ENCODE measurements at places on chromosomes 13 and 19. TPM values are rescaled to one million over a fixed set of nuclear protein-coding genes. Genes with fewer than 3 reads are reported as not detected.

The CDC34 gene
- 119 TPM for total RNA-seq

The SLAIN1 gene
- total RNA-seq: 4.5 TPM

The METTL21C gene
- not detected for total RNA-seq

GRCh38 chr19:55451163-55451964, 8.3 kb upstream of the SHISA7 start:
- H3K27me3 ChIP-seq: peaks cover 25% of the 10 kb centered on the region
- H3K27ac ChIP-seq: no peak overlapping the region
- H3K4me3 ChIP-seq: peak overlapping the region; percentile 23
- peaks cover 14% of the 10 kb centered on the region for H3K4me1 ChIP-seq
- DNase-seq: no peak
- H3K36me3 ChIP-seq: peaks cover 6% of the 10 kb centered on the region

DNA sequence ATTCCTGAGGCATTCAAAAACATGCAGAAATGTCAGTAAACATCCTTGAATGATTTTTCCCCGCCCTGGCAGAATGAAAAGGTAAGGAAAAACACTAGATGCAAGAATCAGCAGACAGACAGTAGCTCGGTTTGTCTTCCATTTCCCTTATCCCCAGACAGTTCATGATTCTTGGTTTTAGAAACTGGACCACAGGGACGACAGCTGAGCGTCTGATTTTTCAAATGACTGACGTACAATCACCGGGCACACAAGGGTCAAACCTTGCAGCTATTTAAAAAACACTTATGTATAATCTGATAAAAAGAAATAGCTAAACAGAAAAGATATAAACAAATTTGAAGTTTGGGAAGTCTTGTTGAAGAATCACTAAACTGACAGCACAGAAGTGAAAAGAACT, 47.1 kb downstream of the DCLK1 start:
- H3K4me1 ChIP-seq: no peaks in the 10 kb centered on the region
- H3K27me3 ChIP-seq: no peaks in the 10 kb centered on the region
- H3K27ac ChIP-seq: no peak overlapping the region
- no peaks in the 10 kb centered on the region for H3K36me3 ChIP-seq

GRCh38 chr19:46907880-46908279, 47.1 kb downstream of the ARHGAP35 start:
- DNase-seq: no peak
- no peak overlapping the region for H3K27ac ChIP-seq
- H3K4me3 ChIP-seq: no peak overlapping the region

DNA sequence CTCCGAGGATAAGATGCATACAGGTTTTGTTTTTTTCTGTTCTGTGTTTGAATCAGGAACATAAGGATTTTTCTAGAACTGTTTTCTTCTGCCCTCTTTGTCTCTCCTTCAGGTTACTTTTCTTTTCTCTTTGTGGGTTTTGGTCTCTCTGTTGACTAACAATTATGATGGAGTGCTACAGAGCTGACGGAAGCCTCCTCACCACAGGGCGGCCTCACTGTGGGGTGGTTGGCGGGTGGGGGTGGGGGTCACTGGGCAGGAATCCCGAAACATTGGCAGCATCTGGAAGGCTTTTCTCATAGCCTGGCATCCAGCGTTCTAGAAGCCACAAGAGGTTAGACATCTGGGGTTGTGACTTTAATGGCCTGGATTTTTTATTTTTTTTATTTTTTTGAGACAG, 12.0 kb upstream of the MATK start:
- no peaks in the 10 kb centered on the region for H3K4me1 ChIP-seq
- H3K4me3 ChIP-seq: no peak overlapping the region
- peaks cover 18% of the 10 kb centered on the region for H3K27me3 ChIP-seq
- no peaks in the 10 kb centered on the region for H3K36me3 ChIP-seq
- DNase-seq: no peak
- no peak overlapping the region for H3K27ac ChIP-seq

DNA sequence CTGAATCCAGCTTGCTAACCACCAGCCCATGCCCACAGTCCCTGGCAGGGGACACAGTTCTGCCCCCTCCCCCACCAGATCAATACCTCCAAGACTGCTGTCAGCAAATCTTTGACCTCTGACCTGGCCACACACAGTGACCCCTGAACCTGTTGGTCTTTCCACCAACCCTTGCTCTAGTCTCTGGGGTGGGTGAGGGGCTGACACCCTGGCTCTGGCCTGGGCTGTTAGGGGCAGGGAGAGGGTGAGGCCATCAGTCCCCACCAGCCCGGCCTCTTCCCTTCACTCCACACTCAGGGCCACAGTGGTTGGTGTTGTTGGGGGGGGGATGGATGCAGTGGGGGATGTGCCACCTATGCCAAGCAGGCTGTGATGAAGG, 21.8 kb upstream of the SLC7A10 start:
- no peaks in the 10 kb centered on the region for H3K36me3 ChIP-seq
- H3K4me1 ChIP-seq: peaks cover 55% of the 10 kb centered on the region
- no peaks in the 10 kb centered on the region for H3K27me3 ChIP-seq
- H3K4me3 ChIP-seq: peak overlapping the region; percentile 69

- H3K4me1 ChIP-seq: no peaks in the 10 kb centered on the region
- DNase-seq: no peak
- H3K4me3 ChIP-seq: no peak overlapping the region
- H3K27me3 ChIP-seq: no peaks in the 10 kb centered on the region
Observed at GRCh38 chr13:90995614-90996013, 351.9 kb upstream of the MIR17HG start.

DNA sequence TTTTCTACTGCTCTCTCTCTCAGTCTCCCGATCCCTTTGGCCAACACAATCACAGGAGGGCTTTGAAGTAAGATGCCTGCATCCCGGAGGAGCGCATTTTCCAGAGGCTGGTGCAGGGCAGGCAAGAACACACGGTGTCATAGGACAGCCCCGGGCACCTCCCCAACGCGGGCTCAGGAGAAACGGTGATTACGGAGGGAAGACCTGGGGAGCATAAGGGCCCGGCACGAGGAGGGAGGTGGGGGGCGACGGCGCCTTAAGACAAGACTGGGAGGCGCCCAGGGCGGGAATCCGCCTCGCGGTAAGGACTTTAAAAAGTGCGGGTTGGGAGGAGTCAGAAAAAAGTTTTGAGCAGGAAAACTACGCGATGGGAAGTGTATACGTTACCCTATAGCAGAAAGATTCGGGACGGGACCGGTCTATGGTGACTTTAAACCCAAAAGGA, 18.7 kb upstream of the ZNF888 start:
- peaks cover 50% of the 10 kb centered on the region for H3K4me1 ChIP-seq
- H3K36me3 ChIP-seq: no peaks in the 10 kb centered on the region
- H3K27ac ChIP-seq: peak overlapping the region; percentile 81
- DNase-seq: no peak
- peak overlapping the region; percentile 89 for H3K4me3 ChIP-seq
- no peaks in the 10 kb centered on the region for H3K27me3 ChIP-seq

DNA sequence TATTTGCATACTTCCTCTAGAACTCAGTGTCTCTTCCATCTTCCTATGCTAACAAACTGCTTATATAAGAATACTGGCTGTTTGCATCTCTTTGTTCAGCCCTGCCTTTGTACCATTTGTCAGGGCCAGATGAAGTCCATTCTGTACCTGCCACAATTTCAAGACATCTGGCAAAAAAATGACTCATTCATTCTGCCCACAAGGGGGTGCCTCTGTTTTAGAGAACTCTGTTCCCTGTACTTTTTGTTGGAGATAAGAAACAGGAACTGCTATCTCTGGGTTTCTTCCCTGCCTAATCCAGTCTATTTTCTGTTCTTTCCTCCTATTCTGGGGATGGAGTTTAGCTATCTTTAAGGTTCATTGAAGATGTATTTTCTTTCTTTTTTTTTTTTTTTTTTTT, 23.0 kb downstream of the ZNF568 start:
- no peak overlapping the region for H3K27ac ChIP-seq
- no peaks in the 10 kb centered on the region for H3K27me3 ChIP-seq
- H3K4me3 ChIP-seq: no peak overlapping the region

DNA sequence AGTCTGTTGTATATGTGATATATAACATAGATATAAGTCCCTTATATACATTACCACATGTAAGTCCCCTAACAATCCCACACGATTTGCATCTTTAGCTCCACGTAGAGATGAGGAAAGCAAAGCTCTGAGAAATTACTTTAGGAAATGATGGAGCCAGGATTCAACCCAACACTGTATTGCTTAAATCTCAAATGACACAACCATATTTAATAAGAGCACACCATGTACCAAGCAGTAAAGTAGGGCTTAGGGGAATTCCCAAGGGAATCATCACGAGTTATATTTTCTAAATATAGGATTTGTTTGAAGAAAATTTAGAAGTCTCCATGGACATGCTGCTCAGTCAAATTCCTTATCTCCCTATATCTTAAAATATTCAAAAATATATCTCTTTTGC, 61.3 kb upstream of the POMP start:
- no peak overlapping the region for H3K4me3 ChIP-seq
- H3K36me3 ChIP-seq: no peaks in the 10 kb centered on the region
- no peaks in the 10 kb centered on the region for H3K27me3 ChIP-seq
- DNase-seq: no peak
- no peak overlapping the region for H3K27ac ChIP-seq
- no peaks in the 10 kb centered on the region for H3K4me1 ChIP-seq

- peaks cover 10% of the 10 kb centered on the region for H3K27me3 ChIP-seq
- peaks cover 6% of the 10 kb centered on the region for H3K4me1 ChIP-seq
- no peak overlapping the region for H3K4me3 ChIP-seq
- H3K27ac ChIP-seq: no peak overlapping the region
Observed at GRCh38 chr19:47435196-47435595, 15.9 kb upstream of the MEIS3 start.

GRCh38 chr13:25811506-25811905, 240.3 kb downstream of the SHISA2 start:
- no peak overlapping the region for H3K27ac ChIP-seq
- H3K36me3 ChIP-seq: no peaks in the 10 kb centered on the region
- H3K4me1 ChIP-seq: no peaks in the 10 kb centered on the region
- no peaks in the 10 kb centered on the region for H3K27me3 ChIP-seq

DNA sequence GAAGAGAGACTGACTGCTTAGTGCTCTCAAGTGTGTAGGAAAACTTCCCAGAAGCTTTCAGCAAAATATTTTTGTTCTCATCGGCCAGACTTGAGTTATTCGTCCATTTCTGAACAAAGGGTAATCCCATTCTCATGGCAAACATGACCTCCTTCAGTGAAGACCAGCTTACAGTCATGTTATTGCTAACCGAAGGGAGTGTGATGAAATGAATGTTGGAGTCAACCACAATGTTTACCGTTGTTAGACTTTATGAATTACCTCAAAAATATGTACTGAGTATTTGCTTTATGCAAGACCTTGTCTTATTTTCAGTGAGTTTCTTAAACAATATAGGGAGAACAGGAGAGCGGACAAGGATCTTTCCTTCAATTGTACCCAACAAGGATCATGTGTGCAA, 228.6 kb downstream of the LMO7 start:
- peak; percentile 35 for DNase-seq
- H3K27me3 ChIP-seq: no peaks in the 10 kb centered on the region

DNA sequence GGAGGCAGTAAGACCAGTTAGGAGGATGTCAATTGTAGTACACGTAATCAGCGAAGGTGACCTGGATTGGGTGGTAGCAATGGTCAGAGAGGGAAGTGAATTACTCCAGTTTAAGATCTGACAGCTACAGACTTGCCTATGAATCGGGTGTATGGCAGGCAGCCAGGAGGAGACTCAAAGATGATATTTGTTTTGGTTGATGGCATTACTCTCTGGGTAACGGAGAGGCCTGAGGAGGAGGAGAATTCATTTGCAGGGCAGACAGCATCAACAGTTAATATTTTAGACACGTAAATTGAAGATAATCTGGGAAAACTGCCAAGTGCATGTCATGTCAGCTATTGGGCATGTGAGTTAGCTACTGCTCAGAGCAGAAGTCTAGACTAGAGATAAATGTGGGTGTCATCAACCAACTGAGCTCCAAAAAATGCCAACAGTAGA, 109.2 kb downstream of the SGCG start:
- DNase-seq: no peak
- no peak overlapping the region for H3K27ac ChIP-seq
- H3K4me3 ChIP-seq: no peak overlapping the region
- H3K27me3 ChIP-seq: no peaks in the 10 kb centered on the region

DNA sequence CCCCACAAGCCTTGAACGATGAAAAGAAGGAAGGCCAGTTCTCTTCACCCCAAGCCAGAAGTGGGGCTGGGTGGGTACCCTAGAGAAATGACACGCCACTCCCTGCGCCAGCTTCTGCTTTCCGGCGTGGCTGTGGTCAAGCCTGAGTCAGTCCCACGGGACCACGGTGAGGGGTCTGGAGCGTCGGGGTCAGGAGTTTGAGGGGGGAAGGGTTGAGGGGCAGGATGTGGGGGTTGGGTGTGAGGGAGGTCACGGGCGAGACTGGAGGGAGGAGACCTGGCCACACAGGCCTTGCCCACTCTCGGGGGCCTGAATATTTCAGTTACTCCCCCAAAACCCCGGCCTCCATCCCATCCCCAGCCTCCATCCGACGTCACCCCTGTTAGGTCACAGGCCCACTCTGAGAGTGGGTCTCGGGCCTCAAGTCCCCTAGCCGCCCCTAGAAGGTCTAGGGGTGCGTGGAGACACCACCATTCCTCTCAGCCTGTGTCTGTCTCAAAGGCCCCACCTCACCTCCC, 500 bp upstream of the IFI30 start:
- no peaks in the 10 kb centered on the region for H3K27me3 ChIP-seq
- H3K36me3 ChIP-seq: peaks cover 18% of the 10 kb centered on the region
- H3K27ac ChIP-seq: peak overlapping the region; percentile 62
- H3K4me3 ChIP-seq: no peak overlapping the region
